ENCODE measurements at places on chromosomes 11 and 22.

- DNase-seq = no peak
Observed at GRCh38 chr22:43235445-43236409, 48.8 kb upstream of the TTLL12 start.

DNA sequence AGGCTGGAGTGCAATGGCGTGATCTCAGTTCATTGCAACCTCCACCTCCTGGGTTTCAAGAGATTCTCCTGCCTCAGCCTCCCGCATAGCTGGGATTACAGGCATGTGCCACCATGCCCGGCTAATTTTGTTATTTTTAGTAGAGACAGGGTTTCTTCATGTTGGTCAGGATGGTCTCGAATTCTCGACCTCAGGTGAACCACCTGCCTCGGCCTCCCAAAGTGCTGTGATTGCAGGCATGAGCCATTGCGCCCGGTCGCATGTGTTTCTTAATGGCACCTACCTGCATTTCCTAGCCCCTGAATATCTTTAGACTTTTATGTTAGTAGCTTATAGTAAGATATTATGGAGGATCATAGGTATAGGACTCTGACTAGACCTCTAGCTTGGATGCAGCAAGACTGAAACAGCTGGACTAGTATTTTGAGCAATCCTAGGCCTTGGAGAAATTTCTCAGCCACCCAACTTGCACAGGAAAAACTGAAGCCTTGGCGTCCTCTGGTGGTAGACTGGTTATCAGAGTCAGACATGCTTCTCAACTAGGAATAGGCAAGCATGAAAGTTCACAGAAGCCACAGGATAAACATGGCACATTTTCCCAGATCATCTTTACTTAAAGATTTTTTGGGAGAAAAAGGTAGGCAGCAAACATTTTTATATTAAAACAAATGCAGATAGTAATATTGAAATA is 22.7 kb upstream of the C1QTNF4 start:
- peak; percentile 81 for DNase-seq

GRCh38 chr11:69382131-69383128 is 88.5 kb downstream of the MYEOV start:
- peak; percentile 88 for DNase-seq

- no peak for DNase-seq
Observed at GRCh38 chr11:121443688-121444275, 8.3 kb upstream of the SORL1 start.

- peak; percentile 19 for DNase-seq
Observed at GRCh38 chr11:44893846-44894617, 56.7 kb downstream of the TP53I11 start.

- DNase-seq = no peak
Observed at GRCh38 chr11:120273432-120273831, 33.5 kb downstream of the POU2F3 start.

GRCh38 chr11:92759571-92760214 is 209.8 kb upstream of the MTNR1B start:
- no peak for DNase-seq

DNA sequence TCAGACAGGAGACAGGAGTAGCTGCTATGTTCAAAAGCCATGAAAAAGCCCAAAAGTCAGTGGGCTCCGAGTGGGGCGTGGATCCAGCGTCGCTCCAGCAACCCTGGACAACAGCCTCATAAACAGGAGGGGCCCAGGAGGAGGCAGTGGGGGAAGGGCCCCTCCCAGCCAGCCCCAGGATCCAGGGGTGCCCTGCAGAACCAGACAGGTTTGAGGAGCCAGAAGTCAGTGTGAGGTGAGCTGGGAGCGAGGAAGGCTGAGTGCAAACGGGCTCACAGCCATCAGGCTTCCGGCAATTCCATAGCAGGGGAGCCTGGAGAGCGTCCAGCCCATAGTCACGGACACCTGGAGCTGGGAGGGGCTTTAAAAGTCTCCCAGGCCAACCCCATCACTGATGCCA is 217.7 kb downstream of the MN1 start:
- DNase-seq = no peak

DNA sequence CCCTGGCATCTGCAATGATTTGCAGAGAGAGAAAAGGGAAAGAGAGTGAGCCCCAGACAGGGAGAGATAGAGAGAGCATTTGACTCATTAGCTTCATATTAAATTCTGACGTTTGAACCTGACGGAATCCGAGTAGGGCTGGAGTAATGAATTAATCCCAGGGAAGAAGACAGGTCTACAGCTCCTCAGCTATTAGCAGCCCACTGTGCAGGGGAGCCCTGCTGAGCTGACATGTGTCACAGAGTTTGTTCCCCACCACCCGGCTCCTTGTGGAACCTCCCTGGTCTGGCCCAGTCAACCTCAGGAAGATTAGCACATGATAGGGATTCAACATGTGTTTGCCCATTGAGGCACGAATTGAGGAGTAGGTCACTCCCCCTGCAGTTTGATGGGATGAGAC is 404.0 kb downstream of the BUD13 start:
- DNase-seq = no peak

GRCh38 chr11:66281776-66282467 is 3.9 kb downstream of the CNIH2 start:
- DNase-seq = no peak

DNA sequence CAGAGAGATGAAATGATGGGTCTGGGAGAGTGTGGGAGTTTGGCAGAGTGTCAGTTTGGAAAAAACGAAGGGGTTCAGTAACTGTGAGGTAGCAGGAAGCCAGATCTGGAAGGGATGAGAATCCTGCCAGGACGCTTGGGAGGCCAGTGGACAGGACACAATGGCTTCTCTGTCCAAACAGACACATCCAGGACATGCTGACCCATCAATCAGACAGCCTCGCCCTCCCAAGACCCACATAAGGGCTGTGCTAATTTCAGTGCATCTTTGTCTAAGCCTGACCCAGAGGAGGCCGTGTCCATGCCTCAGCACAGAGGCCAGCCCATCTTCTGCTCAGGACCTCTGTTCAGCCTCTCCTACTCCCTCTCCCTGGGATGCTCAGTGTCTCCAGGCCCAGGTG is 576.5 kb upstream of the B3GAT1 start:
- no peak for DNase-seq

DNA sequence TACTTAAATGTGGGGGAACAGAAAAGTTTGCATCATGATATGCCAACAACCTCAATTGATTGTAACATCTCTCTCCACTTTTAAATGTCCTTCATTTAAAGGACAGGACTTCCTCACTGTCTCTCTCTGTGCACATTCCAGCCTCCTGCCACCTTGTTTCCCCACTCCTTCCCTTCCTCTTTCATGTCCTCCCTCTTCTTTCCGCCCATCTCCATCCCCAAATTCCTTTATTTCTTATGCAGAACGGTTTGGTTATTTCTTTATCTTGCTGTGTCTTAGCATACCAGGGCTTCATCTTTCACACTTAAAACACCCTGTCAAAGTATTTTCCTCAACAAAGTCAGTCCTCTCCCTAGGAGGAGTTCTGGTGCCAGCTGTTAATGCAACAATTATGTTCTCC is 293.8 kb downstream of the NXPE2 start:
- no peak for DNase-seq

DNA sequence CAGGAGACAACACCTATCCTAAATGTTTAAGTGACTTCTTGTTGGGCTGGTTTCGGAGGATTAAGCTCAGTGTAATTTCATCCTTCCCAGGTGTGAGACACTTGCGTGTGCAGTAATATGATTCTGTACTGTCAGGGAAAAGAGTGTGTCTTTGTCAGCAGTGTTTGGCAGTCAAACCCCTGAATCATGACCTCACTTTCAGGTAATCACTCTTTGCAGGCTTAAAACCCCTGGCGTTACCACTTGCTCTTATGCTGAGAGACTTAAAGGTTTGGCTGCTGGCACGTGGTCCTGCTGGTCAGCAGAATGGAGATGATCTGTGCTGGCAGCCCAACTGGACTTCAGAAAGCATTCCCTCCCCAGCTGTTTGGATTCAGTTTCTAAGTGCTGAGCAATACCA is 56.1 kb downstream of the APIP start:
- DNase-seq = no peak

DNA sequence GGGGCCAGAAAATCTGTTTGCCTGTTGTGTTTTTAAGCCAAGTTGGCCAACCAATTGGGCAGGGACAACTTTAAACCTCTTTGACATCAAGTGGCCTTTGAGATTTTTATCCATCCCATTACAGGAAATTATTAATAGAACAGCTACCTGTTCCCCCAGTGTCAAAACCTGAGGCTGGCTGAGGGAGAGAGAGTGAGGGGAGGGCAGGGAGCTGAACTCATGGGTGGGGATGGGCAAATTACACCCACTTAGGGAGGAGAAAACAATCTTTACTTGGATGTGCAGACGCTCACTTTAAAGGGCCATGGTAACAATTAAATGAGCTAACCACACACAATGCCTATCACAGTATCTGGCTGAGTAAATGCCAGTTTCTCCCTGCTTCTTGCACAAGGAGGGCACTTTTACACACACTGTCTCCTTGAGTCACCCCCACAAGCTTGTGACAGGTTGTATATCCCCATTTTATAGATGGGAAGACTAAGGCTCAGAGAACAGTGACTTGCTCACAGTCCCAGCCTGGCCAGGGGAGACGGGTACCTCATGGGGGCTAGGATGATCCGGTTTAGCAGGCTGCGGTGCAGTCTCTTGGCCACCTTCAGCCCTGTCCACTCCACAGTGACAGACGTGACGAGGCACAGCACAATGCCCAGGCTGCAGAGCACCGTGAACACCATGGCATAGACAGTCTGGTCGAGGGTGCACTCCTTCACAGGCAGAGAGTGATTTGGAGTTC is 17.8 kb upstream of the KCNJ11 start:
- DNase-seq = no peak

DNA sequence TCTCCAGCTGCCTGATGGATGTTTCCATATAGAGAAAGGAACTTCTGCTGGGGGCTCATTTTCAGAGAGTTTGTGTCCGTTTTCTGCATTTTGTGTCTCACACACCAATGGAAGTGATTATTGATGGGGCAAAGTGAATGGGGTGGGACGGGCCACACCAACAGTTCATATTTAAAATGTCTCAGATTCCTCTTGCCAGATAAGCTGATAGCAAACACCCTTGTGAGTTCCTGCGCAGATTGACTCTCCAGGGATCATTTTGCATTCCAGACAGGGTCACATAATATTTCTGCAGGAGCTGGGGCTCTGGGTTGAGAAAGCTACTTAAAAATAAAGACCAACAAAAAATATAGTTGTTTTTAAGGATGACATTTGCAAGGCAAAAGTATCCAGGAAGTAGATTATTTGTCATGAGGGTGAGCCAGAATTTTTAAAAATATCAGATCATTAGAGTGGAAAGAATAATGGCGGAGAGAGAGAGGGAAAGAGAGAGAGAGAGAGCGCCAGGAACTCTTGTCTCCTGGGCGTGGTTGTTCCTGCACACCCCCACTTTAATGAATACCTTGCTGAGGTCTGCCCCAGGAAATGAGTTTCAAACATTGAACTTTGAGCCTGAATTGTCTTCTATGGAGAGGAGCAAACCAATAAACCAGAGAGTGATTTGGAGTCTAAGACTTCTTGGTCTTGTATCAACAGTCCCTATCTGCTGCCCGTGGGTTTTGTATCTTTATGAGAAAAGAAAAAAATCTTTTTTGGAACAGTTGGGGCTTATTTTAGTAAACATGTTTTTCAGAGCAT is 33.3 kb downstream of the MICAL2 start:
- no peak for DNase-seq

- no peak for DNase-seq
Observed at GRCh38 chr11:39571081-39571480, 1888.4 kb downstream of the LRRC4C start.

DNA sequence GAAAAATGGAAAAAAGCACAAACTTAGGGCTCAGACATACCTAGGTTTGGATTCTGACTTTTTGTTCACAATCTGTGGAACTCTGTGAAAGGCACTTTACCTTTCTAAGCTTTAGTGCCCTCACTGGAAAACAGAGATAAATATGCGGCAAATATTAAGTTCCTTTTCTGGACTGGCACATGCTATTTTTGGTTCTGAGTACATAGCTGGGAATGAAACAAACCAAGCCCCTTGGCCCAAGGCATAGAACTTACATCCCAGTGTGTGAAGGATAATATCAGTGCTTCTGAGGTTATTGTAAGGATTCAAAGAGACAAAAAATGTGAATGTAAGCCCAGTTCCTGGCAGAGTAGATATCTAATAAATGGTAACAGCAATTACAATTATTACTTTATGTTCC is 227.5 kb downstream of the ADAMTS15 start:
- no peak for DNase-seq

- peak; percentile 19 for DNase-seq
Observed at GRCh38 chr22:22810018-22810427, 77.6 kb upstream of the IGLL5 start.

GRCh38 chr11:62190011-62190410 is at the start of gene SCGB1D1:
Gene SCGB1D1 (plus strand): TSS chr11:62190216. CDS start chr11:62190285, 69 bp downstream.
- DNase-seq = no peak

DNA sequence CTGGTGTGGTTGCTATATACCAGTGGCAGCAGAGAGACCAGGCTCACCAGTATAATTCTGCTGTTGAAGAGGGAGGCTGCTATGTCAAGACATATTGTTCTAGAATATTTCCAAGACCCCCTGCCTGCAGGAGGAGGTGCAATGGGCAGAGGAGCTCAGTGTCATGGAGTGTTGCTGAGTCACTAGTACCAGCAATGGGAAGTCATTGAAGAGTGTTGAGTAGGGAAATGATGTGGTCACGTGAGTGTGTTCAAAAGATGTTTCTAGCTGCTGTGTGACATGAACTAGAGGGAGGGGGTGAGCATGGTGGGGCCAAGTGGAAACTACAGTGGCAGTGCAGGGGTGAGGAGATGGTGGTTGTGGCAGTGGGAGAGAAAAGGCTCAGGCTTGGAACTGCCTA is 76.3 kb upstream of the BIRC3 start:
- DNase-seq = no peak

GRCh38 chr11:62682518-62682917 is 3.6 kb upstream of the UBXN1 start:
- no peak for DNase-seq

GRCh38 chr11:72015511-72016061 is 16.9 kb downstream of the IL18BP start:
- peak; percentile 5 for DNase-seq

GRCh38 chr11:73454987-73455386 is 78.8 kb downstream of the RELT start:
- no peak for DNase-seq

- DNase-seq = no peak
Observed at GRCh38 chr22:37922191-37922590, 16.1 kb downstream of the MICALL1 start.

- DNase-seq = peak; percentile 5
Observed at GRCh38 chr11:116224154-116224888, 548.5 kb downstream of the BUD13 start.

- peak; percentile 51 for DNase-seq
Observed at GRCh38 chr22:47307326-47307725, 544.9 kb downstream of the TBC1D22A start.

- no peak for DNase-seq
Observed at GRCh38 chr22:27517361-27518155, 284.0 kb downstream of the MN1 start.

DNA sequence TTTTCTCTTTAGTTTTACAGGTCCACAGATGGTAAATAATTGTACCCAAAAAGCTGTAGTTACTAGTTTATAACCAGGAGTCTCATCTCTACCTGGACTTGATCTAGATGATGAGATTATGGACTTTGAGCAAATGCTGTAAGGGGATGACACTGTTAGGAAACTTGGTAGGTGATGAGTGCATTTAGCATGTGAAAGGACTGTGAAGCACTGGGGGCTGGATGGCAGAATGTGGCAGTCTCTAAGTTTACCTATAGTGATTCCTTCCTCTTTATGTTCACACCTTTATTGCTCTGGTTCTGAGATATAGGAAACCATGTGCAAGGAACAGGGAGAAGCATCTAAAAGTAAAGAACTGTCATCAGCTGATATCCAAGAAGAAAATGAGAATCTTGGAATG is 230.7 kb upstream of the CHORDC1 start:
- no peak for DNase-seq

Data from MV-4-11 (cell line).